ENCODE measurements at places on chromosomes 2 and 18.

- DNase-seq, result no peak
Measured at GRCh38 chr2:11855064-11855760, 108.8 kb downstream of the LPIN1 start.

DNA sequence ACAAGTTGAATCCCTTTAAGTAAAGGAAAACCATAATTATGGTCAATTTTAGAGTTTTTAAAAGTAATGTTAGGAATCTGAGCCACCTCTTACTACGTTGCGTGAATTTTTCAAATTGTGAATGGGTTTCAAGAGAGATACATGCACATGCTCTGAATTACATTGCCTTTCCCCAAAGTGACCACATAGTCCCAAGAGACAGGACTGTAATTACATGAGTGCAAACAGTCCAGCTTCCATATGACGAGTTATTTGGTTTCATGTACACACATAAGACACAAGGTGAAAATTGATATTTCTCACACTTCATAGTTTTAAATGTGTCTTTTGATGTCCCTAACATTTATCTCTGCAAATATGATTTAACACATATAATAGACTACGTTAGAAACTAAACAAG is 850.8 kb downstream of the LRP1B start:
- no peak for DNase-seq

GRCh38 chr2:64145119-64145518 is 899 bp upstream of the PELI1 start:
- DNase-seq, result no peak

- DNase-seq, result no peak
Measured at GRCh38 chr2:141062443-141062842, 1068.4 kb downstream of the LRP1B start.

- DNase-seq, result peak; percentile 38
Measured at GRCh38 chr18:5057386-5058348, 139.4 kb downstream of the AKAIN1 start.

DNA sequence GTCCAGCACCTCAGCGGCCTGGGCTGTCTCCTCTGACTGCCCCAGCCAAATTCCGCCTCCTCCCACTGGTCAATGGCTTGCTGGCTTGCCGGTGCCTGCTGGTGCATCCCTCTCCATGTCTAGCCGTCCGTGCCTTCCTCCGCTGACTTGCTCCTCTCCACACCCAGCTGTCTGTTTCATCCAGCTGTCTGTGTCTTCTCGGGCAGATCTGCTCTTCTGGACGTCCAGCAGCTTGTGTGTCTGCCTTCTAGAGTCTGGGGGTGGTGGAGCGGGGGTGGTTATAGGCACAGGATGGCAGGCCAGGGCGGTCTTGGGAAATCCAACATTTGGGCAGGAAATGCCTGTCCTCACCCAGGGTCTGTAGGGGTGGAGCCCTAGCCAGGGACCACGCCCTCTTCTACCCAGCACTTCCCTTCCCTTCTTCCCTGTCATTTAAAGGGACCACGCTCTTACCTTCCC is 369.2 kb downstream of the GALNT13 start:
- no peak for DNase-seq
